ENCODE measurements at places on chromosomes 1 and 21.

DNA sequence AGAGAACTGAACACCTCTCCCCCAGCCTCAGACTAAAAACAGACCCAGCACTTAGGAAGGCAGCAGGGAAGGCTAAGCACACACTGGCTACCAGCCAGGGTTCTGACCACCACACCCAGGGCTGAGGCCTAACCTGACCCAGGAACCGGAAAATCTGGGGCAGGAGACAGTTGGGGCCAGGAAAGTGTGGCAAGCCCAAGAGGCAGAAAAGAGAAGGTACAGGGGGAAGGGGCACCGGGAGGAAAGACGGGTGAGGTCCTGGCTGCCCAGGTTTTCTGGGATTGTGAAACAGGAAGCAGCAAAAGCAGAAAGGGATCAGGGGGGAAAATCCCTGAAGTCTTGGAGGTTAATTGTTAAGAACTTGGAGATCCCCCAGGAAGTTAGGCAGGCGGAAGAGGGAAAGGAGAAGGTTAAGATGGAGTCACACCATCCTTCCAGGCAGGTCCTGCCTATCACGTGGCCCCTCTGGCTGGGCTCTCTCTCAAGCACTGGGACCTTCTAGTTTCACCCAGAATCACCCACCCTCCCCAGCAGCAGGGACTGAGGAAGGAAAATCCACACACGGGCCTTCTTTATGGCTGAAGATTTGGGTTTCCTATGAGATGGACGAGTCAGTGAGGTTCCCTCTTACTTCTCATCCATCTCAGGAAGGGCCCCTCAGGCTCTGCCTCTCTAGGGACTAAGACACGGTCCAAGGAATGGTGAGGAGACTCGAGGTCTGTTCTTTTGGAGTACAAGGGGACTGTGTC is 2.6 kb downstream of the HDGF start:
- DNase-seq: no peak

DNA sequence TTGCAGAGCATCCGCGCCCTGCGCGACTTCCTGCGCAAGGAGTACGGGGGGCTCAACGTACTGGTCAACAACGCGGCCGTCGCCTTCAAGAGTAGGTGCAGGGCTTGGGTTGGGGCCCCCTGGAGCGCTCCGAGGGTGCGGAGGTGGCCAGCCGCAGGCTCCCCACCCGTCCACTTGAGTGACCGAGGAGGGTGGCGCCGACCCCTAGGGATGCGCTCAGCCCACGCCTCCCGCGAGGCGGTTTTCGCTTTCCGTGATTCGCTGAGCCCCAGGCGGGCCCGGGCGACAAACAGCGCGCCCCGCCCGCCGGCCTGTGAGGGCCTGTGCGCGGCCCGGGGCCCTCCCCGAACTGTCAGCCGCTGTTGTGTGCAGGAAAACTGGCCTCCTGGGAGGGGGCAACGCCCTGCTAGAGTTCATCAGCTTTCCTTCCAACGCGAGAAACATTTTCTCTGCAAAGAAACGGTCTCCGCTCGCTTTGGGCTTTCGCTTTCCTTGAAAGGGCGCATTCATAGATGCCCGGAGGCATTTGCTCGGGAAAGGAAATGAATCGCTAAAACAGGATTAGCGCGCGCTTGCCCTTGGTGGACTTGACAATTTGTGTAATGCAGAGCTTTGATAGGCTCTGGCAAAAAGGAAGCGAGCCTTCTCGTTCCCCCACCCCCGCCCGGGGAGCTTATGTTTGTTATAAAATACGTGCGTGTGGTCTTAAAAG is 668 bp downstream of the CBR3 start:
- peak; percentile 71 for DNase-seq

GRCh38 chr1:36176106-36176949 is 20.4 kb downstream of the MAP7D1 start:
- DNase-seq: no peak

DNA sequence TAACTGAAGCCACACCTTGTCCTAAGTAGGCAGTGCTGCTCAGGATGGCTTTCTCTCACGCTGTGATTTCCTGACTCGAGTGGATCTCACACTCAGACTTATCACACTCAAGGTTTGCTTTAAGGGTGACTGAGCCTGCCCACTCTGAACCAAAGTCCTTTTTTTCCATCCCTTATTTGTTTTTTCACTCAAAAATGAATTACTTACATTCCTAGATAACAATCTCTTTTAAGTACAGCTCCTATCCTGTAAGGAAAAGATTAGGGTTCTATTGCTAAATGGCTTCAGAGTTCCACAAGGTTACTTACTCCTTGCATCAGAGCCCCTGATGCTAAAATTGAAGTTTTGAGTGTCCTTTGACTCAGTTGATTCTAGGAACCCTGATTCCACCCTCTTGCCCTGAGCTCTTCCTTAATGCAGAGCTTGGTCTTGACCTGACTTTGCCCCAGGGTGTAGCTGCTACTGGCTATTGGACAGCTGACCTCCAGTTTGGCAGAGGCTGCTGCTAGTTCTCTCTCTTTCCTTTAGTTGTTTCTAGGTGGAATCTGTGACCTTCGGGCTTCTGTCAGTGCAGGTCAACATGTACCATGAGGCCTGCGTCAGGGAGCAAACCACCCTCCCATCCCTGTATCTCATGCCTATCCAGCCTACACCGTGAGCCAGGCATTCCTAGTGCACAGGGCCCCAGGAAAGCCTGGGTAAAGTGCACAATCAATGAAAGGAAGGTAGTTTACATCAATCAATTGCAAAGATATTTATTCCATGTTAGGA is 80.1 kb upstream of the CD55 start:
- no peak for DNase-seq

- no peak for DNase-seq
These were observed 72.2 kb upstream of the LYST start for GRCh38 chr1:235938709-235939479.

GRCh38 chr1:58597076-58597475 is 20.0 kb upstream of the TACSTD2 start:
- DNase-seq: no peak

GRCh38 chr1:194477908-194478307 is 1291.5 kb upstream of the B3GALT2 start:
- no peak for DNase-seq

DNA sequence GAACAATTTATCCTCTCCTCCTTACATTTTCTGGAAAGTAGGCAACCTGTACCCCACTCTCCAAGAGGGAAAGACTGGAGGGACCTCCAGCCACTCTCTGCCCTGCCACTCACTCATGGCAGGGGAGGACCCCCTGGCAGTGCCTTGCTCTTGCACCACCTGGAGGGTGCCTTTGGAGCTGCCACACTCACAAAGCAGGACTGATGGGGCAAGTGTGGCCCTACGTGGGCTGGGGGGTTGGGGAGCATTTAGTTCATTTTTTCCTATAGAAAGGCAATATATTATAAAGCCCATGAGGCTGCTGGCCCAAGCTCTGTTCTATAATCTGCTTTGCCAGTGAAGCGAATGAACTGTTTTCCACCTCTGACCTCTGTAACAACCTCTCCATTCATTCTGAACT is 50.3 kb downstream of the GPR161 start:
- no peak for DNase-seq

- no peak for DNase-seq
These were observed 330.7 kb downstream of the SMYD3 start for GRCh38 chr1:246176126-246177024.

DNA sequence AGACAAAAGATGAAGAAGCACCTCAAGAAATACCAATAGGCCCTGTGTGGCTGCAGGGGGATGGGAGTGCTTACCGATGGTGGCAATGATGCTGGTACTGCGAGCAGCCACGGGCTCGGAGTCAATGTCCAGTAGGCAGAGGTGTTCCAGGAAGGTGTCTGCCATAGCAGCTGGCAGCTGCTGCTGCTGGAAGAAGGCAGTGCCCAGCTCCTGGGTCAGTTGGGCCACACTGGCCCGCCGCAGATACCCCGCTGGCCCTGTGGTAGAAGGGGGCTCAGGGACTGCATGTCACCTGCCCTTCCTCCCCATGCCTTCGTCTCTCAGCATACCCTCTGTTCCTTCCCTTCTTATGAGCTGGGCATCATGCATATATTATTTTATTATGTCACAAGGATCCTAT is 1.2 kb downstream of the PKLR start:
- DNase-seq: no peak

DNA sequence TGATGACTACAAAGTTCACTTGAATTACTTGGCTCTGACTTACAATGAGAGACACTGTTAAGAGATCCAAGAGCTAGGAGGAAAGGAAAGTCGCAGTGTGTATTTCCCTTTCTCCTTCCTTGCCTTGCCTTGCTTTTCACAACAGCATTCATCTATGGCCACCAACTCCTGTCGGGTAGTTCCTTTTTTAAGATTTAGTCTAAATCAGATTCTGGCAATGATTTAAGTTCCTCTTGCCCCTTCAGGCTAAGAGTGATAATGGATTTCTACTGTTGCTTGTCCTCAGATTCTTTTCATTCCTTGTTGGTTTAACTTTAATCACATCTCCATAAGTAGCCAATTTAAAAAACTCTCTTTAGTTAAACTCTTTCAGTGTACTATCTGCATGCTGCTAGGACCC is 91.9 kb downstream of the GTF2B start:
- no peak for DNase-seq

DNA sequence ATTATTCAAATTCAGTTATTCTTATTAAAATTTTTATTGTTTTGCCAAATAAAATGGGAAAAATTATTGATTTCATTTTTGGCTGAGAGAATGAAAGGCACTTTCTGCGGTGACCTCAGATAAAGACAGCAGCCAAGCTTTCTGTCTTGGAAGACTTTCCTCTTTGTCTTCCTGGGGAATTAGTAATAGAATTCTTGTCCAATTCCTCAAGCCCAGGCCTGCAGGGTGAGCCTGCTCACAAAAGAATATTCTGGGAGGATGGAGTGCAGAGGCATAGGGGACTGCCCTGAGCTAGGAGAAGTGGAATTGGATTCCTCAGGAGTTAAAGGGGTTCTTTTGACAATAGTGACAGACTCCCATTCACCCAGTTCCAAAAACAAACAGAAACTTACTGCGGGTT is 614.5 kb upstream of the ADGRL2 start:
- DNase-seq: no peak

DNA sequence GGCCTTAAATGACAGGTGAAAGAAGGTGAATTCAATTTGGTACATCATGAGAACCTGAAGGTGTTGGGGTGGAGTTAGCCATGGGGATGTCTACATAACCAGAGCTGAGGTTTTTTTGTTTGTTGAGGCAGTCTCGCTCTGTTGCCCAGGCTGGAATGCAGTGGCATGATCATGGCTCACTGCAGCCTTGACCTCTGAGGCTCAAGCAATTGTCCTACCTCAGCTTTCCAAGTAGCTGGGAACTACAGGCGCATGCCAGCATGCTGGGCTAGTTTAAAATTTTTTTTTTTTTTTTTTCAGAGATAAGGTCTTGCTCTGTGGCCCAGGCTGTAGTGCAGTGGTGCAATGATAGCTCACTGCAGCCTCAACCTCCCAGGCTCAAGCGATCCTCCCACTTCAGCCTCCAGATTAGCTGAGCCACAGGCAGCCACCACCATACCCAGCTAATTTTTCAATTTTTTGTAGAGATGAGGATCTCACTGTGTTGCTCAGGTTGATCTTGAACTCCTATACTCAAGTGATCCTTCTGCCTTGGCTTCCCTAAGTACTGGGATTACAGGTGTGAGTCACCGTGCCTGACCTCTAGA is 1.9 kb upstream of the MPZ start:
- DNase-seq: no peak

- no peak for DNase-seq
These were observed 19.2 kb downstream of the AGPAT3 start for GRCh38 chr21:43884012-43884860.

GRCh38 chr1:84141182-84142003 is 2.7 kb upstream of the PRKACB start:
- DNase-seq: peak; percentile 26

DNA sequence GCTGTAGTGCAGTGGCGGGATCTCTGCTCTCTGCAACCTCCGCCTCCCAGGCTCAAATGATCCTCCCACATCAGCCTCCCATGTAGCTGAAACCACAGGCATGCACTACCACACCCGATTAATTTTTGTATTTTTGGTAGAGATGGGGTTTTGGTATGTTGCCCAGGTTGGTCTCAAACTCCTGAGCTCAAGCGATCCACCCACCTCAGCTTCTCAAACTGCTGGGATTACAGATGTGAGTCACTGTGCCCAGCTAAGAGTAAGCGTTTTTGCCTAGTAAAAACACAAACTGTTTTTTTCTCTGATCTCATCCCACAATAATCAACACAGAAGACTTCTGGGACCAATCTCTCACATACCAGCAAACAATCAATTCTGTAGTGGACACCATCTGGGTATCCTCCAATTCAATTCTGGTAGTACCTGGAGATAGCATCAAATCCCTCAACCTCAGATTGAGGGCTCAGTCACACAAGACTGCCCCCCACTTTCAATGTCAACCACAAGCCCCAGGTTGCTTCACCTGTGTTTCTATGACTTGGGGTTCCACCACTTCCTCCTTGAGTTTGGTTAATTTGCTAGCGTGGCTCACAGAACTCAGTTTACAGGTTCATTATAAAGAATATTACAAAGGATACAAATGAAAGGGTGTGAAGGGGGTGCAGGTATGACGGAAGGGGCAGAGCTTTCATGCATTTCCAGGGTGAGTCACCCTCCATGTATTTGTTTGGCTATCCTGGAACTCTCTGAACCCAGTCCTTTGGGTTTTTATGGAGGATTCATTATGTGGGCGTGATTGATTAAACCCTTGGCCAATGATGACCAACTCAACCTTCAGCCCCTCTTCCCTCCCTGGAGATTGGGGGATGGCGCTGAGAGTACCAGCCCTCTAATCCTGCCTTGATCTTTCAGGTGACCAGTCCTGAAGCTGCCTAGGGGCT is 40.0 kb upstream of the RHOU start:
- no peak for DNase-seq

GRCh38 chr1:33319949-33320618 is 814 bp downstream of the A3GALT2 start:
- no peak for DNase-seq

GRCh38 chr1:157238585-157238984 is 100.4 kb upstream of the ETV3 start:
- no peak for DNase-seq

- DNase-seq: peak; percentile 23
These were observed 90.0 kb upstream of the TLR5 start for GRCh38 chr1:223233019-223233409.

GRCh38 chr1:117760069-117760468 is 154.2 kb downstream of the TENT5C start:
- no peak for DNase-seq

GRCh38 chr1:11700601-11701467 is 9.3 kb downstream of the DRAXIN start:
- DNase-seq: no peak

DNA sequence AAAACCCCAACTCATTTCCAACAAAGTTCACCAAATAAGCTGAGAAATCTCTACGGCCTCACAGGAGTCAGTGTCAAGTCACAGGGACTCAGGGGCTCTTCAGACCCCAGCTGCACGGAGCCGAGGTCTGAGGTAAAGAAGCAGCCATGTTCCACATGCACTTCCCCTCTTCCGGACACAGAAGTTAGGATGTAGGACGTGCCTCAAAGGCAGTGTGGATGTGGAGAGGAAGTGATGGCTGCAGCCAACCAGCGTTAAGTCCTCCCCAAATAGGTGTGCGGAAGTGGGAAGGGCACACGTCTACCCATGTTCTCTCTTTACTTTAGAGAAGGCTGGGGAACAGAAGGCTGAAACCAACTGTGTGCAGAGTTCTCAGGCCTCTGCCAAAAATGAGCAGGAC is 14.6 kb upstream of the NCF2 start:
- DNase-seq: no peak

- no peak for DNase-seq
These were observed 268.8 kb upstream of the NR5A2 start for GRCh38 chr1:199758626-199759255.

Measured in NCI-H2227 treated with DMSO at 0.1 percent for 48 hours (cell line).